Stimulated activated CD8-positive, alpha-beta memory T cell treated with anti-CD3 and anti-CD28 coated beads, Interleukin-7, amount 100 ng/mL, for 48 hours (primary cell): ENCODE measurements at places on chromosomes 13 and 19.

- no peak for DNase-seq
Measured at GRCh38 chr13:57813651-57814050, 182.1 kb downstream of the PCDH17 start.

DNA sequence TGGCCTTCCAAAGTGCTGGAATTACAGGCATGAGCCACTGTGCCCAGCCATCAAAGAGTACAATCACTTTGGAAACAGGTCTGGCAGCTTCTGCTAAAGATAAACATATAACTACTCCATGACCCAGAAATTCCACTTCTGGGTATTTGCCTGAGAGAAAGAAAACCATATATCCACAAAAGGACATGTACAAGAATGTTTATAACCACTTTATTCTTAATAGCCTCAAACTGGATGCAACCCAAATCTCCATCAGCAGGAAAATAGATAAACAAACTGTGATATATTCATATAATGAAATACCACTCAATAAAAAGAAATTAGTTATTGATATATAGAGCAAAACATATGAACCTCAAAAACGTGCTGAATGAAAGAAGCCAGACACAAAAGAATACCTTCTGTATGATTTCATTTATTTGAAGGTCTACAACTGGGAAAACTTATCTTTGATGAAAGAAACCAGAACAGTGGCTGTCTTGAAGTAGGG lies 40.5 kb downstream of the TEX26 start:
- DNase-seq, result no peak

DNA sequence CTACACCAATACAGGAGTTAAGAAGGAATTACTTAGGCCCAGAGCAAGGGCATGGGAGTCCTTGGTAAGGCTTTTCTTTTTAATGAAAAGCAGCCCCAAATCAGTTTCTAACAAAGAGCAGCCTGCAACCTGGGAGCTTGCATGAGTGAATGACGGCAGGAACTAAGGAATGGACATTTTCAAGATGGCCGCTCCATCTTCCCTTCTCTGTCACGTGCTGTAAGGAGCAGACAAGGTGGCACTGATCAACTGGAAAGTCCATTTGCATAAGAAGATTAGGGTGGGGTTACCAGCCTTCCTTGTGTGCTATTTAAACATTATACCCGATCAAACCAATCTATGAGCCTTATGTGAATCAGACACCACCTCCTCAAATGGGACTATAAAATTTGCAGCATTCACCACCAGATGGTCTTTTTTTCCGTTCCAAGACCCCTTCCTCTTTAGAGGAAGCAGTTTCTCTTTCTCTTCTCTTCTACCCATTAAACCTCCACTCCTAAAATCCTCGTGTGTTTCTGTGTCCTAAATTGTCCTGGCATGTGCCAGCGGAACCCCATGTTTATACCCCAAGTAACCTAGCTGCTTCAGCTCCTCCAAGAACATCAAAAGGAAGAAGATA lies 2.8 kb upstream of the SIGLECL1 start:
- DNase-seq, result no peak

DNA sequence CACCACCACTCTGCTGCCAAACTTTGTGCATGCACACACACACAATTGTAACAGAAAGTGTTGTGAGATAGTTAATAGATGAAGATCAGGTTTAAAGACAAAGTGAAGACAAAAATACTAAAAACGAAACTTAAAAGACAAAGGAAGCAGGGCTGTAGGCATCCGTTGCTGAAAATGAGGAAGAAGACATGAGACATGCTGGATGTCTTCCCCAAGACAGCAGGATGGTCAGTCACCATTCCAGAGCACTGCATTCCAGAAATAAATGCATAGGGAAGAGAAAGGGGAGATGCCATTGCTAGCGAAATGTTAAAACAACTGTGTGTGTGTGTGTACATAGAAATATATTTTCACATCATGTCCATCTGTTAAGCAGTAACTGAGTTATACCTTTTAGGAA lies 520.1 kb downstream of the SUCLA2 start:
- DNase-seq, result no peak

DNA sequence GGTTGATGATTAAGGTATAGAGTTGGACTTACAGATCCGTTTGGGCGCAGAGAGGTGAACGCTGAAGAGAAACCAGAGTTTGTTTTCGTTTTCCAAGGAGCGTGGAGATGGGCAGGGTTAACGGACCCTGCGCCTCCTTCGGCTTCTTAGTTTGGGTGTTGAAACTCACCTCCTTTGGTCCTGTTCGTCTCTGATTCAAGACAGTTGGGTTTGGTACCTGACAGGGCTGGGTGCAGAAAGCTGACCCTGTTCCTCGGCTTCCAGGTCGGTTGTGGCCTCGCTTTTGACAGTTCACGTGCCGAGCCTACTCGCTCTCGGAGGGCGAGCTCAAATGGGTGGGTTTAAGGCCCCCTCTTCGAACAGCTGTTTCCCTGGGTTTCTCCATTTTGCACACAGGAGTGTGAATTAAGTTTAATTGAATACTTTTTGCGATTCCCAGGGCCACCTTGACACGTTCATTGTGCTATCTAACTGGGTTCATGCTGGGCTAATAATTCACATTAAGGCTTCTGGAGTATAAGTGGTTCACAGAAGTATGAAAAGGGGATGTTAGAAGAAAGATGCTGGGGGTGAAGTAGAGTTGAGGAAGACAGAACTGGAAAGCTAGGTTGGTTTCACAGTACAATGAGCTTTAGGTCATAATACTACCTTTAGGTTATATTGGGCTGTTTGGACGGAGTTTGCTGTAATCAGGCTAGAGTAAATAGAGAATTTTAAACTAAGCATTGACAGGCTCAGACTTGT lies 638 bp downstream of the USPL1 start:
- DNase-seq, result no peak

GRCh38 chr19:48363500-48363809 lies 285 bp downstream of the TMEM143 start:
- DNase-seq, result no peak

GRCh38 chr13:45629940-45630339 lies 14.4 kb upstream of the ERICH6B start:
- no peak for DNase-seq

DNA sequence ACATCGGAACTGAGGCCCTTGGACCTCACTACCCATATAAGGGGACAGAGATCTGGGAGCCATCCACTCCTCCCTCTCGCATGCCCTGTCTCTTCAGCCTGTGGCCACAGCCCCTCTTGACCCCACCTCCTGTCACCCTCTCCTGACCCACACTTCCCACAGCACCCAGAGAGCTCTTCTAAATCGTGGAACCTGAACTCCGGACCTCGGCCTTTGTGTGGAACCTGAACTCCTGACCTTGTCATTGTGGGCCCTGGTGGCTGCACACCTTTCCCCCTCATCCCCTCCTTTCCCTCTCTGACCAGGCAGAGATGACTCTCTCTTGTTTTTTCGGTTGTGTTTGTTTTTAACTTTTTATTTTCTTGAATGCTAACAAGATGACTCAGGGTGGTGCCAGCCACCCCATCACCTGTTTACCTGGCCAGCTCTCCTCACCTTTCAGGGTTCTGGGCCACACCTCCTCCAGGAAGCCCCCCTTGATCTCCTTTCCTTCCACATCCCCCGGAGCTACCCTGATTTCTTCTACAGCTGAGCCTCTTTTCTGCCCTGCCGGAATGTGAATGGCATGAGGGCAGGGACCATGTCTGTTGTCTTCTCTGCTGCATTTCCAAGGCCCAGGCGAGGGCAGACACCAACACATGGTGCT lies 5.1 kb downstream of the MRPL4 start:
- no peak for DNase-seq

GRCh38 chr13:58097831-58098230 lies 466.3 kb downstream of the PCDH17 start:
- no peak for DNase-seq

DNA sequence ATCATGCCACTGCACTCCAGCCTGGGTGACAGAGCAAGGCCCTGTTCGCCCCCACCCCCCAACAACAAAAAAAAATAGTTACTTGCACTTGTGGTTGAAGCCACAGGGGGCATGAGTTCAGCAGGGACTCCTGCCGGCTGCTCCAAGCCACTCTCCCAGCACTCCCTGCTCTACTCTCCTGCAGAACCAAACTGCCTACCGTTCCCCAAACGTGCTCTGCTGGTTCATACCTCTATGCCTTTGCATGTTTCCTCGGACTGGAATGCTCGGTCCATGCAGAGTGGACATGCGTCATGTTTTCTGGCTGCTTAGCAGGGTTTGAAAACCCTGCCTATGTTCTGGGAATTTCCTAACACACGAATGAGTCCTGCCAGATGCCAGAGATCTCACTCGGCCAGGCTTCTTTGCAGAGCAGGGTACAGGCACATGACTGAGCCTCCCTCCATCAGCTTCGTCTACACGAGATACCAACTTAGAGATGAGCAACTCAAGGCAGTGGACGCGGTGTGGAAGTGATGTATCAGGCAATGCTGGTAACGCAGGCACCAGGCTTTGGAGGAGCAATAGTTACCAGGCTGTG lies 8.5 kb upstream of the SLC25A15 start:
- no peak for DNase-seq

- DNase-seq, result no peak
Measured at GRCh38 chr13:113145496-113145895, 13.0 kb upstream of the PROZ start.

GRCh38 chr19:15466851-15467733 lies 2.7 kb upstream of the RASAL3 start:
- DNase-seq, result no peak

GRCh38 chr19:7632340-7633203 lies 947 bp downstream of the PCP2 start:
- DNase-seq, result no peak

- peak; percentile 63 for DNase-seq
Measured at GRCh38 chr19:42199440-42200115, 17.9 kb downstream of the DEDD2 start.

- no peak for DNase-seq
Measured at GRCh38 chr13:30523211-30523610, 57.5 kb upstream of the HMGB1 start.

DNA sequence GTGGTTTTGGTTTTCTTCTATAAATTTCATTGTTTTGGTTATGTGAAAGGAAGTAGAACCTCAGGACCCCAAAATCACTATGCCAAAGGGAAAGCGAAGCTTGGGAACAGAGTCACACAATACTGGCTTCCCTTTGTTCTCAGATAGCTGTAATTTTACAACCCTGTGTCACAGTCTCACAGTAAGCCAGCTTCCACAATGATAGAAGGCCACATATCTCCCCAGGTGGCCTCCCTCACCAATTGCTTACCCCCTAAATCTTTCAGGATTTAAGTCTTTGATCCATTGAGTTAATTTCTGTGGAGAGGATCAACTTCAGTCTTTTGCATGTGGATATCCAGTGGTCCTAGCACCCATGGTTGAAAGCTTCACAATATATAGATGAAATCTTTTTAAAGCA lies 58.7 kb downstream of the SLC15A1 start:
- no peak for DNase-seq

DNA sequence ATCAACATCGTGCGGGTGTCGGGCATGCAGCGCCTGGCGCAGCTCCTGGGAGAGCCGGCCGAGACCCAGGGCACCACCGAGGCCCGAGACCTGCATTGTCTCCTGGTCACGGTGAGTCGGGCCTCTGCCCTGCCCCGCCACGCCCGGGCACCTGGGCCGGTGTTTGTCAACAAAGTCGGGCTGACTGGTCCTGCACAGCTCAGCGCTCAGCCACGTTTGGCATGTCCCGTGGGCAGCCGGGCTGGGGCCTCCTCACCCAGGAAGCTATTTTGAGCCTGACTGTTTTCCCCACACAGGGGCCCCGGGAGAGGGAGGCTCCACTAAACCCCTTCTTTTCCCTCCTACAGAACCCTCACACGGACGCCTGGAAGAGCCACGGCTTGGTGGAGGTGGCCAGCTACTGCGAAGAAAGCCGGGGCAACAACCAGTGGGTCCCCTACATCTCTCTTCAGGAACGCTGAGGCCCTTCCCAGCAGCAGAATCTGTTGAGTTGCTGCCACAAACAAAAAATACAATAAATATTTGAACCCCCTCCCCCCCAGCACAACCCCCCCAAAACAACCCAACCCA lies 1.3 kb downstream of the GADD45B start:
- DNase-seq, result no peak

- no peak for DNase-seq
Measured at GRCh38 chr19:3274245-3274941, 49.9 kb downstream of the CELF5 start.

DNA sequence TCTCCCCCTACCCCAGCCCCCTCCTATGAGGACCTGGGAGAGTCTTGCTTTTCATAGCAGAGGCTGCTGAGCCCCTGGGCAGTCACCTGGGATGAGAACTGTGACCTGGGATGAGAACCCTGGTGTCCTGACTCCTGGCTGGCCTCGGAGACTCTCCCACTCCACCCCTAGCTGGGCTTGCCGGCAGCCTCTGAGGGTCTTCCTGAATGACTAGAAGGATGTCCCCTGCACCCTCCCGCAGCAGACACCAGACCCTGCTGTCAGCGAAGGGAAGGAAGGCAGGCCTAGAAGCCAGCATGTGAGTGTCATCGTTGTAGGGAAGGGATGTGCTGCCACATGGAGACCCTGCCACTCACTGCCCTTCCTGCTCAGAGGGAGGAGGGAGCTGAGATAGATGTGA lies 203.4 kb upstream of the ZNF536 start:
- no peak for DNase-seq

- no peak for DNase-seq
Measured at GRCh38 chr13:74966814-74967424, 515.0 kb downstream of the TBC1D4 start.

GRCh38 chr13:99191900-99192399 lies 8.7 kb upstream of the UBAC2 start:
- no peak for DNase-seq

GRCh38 chr19:41551711-41552110 lies 24.3 kb upstream of the CEACAM21 start:
- no peak for DNase-seq

DNA sequence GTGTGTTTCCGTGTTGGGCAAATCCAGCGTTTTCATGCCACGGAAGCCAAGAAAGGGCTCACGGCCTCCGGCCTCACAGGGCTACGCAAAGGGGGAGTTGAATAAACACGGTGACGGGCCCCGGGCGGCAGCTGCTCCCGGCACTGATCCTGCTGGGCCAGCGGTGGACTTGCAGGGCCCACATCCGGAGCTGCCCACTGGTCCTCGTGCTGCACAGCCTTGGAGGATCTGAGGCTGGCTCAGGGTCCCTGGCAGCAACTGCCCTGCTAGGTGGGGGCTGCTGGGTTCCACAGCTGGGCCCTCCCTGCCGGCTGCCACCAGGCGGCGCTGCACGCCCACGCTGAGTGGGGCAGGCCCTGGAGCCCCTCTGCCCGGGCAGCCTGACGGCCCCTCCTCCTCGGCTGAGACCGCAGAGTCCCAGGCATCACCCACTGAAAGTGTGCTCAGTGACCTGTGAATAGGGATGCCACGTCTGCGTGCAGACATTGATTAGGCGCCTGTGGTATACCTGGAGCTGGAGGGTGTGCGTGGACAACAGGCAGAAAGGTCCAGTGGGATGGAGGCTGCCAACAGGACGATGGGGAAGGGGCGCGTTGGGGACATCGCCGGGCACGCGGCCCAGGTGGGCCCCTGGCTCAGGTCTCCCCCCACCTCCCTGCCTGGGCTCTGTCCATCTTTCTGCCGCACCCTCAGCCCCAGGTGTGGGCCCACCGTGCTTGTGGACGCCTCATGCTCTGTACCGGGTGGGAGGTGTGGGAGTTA lies 5.3 kb upstream of the HCN2 start:
- no peak for DNase-seq
